ENCODE measurements at places on chromosomes 3 and 15. TPM values are rescaled to one million over a fixed set of nuclear protein-coding genes. Genes with fewer than 3 reads are reported as not detected.
A peak's percentile ranks its signal among the peaks of the same experiment; 100 is the strongest.

The POPDC2 gene
- 2.3 TPM for total RNA-seq

The GOLGA8Q gene
- not detected for total RNA-seq

The GPR87 gene
- total RNA-seq, result 1.1 TPM

The SPESP1 gene
- total RNA-seq, result 1.5 TPM

The GABPB1 gene
- 54.1 TPM for total RNA-seq

The ISG20 gene
- total RNA-seq, result 68.2 TPM

The SNX22 gene
- total RNA-seq, result 0.68 TPM

The HTR3E gene
- total RNA-seq, result not detected

The DPPA4 gene
- not detected for total RNA-seq

GRCh38 chr3:66386011-66386924 lies 114.6 kb downstream of the LRIG1 start:
- H3K27me3 ChIP-seq, result no peaks in the 10 kb centered on the region
- H3K27ac ChIP-seq, result peak overlapping the region; percentile 2
- H3K4me1 ChIP-seq, result peaks cover 36% of the 10 kb centered on the region
- DNase-seq, result no peak
- peaks cover 57% of the 10 kb centered on the region for H3K36me3 ChIP-seq
- no peak overlapping the region for H3K4me3 ChIP-seq

- no peaks in the 10 kb centered on the region for H3K36me3 ChIP-seq
- H3K27ac ChIP-seq, result no peak overlapping the region
- H3K27me3 ChIP-seq, result peaks cover 38% of the 10 kb centered on the region
- peak; percentile 76 for DNase-seq
- peaks cover 10% of the 10 kb centered on the region for H3K4me1 ChIP-seq
These were observed 3.3 kb downstream of the ANKRD63 start for GRCh38 chr15:40279437-40280141.

DNA sequence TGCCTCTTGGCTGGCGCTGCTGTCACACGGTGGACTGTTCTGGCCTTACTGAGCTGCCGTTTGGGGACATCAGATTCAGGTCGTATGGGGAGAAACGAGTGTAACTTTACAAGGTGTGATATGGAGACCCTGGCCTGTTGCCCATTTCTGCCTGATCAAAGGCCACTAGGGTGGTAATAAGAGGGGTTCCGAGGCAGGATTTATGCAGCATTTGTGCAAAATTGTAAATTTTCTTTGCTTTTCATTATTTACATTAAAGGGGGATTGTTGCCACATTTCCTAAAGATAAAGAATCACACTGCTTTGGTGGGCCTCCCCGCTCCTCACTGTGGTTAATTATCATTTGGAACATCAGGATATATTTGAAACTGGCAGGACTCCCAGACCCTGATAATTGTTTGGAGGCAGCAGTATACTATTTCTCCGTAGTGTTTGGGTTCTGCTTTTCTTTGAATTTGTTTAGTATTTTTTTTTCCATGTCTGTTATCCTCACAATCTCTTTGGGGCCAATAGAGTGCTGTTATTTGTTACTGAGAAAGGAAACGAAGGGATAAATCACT lies 891 bp downstream of the NXPE3 start:
- peak overlapping the region; percentile 95 for H3K4me3 ChIP-seq
- DNase-seq, result no peak
- peak overlapping the region; percentile 95 for H3K27ac ChIP-seq
- H3K4me1 ChIP-seq, result peaks cover 57% of the 10 kb centered on the region

DNA sequence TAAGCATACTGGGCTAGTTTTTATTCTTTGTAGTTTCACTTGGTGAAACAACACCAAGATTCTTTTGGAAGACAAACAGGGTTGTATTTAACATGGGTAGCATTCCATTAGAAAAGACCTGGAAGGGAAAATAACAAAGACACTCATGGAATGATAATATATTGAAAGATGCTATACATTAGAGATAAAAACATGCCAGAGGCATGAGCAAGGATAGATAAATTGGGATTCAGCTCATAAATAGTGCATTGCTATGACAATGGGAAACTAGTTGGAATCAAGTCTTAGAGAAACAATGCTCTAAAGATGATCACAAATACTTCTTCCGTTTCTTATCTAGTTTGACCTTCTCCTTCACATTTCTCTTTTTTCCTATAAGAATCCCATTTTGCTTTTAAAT lies 677.4 kb downstream of the ZNF385D start:
- H3K36me3 ChIP-seq, result no peaks in the 10 kb centered on the region
- no peak overlapping the region for H3K27ac ChIP-seq
- H3K4me3 ChIP-seq, result no peak overlapping the region
- no peak for DNase-seq
- no peaks in the 10 kb centered on the region for H3K4me1 ChIP-seq
- no peaks in the 10 kb centered on the region for H3K27me3 ChIP-seq

DNA sequence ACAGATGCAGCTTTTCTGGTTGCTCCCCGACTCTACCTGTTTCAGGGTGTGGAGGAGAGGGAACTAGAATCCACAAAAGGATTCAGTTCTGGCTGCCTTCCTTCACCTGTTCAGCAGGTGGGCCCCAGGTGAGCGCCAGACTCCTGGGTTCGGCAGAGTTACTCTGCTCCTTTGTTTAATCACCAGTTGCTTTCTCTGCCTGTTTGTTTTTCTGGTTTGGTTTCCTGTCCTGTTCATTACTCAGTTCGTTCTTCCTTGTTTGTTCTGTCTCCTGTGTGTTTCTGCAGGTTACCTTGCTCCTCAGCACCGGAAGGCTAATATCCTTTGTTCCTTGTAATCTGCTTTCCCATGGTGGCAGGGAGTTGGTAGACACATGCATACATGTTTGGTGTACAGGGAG lies 508.5 kb upstream of the ATP11B start:
- DNase-seq, result no peak
- no peaks in the 10 kb centered on the region for H3K36me3 ChIP-seq
- H3K27ac ChIP-seq, result no peak overlapping the region
- no peak overlapping the region for H3K4me3 ChIP-seq
- H3K4me1 ChIP-seq, result no peaks in the 10 kb centered on the region

DNA sequence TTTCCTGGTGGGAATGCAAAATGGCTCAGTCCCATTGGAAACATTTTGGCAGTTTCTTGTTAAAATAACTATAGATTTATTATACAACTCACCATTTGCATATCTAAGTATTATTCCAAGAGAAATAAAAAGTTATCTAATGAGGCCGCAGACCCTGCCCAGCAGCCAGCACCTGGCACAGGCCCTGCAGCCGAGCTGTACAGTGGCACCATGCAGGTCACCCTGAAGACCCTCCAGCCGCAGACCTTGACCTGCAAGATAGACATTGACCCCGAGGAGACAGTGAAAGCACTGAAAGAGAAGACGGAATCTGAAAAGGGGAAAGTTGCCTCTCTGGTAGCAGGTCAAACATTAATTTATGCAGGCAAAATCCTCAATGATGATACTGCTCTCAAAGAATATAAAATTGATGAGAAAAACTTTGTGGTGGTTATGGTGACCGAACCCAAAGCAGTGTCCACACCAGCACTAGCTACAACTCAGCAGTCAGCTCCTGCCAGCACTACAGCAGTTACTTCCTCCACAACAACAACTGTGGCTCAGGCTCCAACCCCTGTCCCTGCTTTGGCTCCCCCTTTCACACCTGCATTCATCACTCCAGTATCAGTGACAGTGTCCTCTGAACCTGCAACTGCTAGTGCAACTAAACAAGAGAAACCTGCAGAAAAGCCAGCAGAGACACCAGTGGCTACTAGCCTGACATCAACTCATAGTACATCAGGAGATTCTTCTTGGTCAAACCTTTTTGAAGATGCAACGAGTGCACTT lies 113.5 kb upstream of the SATB1 start:
- no peak overlapping the region for H3K27ac ChIP-seq
- H3K4me1 ChIP-seq, result no peaks in the 10 kb centered on the region
- DNase-seq, result no peak

- H3K36me3 ChIP-seq, result peaks cover 2% of the 10 kb centered on the region
- H3K27me3 ChIP-seq, result no peaks in the 10 kb centered on the region
- no peak overlapping the region for H3K4me3 ChIP-seq
- H3K27ac ChIP-seq, result no peak overlapping the region
These were observed 168.1 kb downstream of the NSMCE3 start for GRCh38 chr15:29101491-29101890.

DNA sequence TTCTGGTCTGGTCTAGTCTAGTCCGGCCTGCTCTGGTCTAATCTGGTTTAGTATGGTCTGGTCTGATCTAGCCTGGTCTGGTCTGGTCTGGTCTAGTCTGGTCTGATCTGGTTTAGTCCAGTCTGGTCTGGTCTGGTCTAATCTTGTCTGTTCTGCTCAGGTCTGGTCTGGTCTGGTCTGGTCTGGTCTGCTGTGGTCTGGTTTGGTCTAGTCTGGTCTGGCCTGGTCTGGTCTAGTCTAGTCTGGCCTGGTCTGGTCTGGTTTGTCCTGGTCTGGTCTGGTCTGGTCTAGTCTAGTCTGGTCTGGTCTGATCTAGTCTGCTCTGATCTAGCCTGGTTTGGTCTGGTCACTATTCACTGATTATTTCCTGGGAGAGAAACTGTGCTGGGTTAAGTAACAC lies 84.1 kb upstream of the PRR23E start:
- H3K27me3 ChIP-seq, result no peaks in the 10 kb centered on the region
- DNase-seq, result no peak
- H3K4me3 ChIP-seq, result no peak overlapping the region
- H3K4me1 ChIP-seq, result no peaks in the 10 kb centered on the region
- H3K36me3 ChIP-seq, result peaks cover 4% of the 10 kb centered on the region

DNA sequence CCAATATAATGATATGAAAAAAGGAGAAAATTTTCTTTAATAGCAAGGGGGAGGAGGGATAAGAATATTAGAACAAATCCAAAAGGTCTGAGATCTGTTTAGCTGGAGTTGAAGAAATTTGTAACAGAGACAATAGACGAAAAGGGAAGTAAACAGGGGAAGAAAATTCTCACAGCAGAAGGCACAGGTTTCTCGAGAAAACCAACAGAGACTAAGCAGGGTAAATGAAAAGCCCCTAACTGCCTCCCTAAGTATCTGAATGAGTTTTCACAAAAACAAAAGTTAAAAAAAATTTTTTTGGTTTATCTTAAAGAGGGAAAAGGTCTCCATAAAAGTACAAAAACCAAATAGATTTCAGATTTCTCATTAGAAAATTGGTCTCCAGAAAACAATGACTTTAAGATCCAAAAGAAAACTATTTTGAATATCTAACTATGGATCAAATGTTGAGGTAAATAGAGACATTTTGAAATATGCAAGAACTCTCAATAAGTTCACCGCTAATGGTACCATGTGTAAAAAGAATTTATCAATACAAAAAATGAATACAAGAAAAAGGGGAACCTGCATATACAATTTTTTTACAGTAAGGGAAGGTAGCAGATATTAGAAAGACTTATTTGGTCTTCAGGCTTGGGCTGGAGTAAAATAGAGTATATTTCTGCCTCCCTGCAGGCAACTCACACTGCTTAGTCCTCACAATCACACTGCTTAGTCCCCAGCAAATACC lies 23.9 kb upstream of the NEK10 start:
- H3K27ac ChIP-seq, result peak overlapping the region; percentile 42
- H3K4me1 ChIP-seq, result peaks cover 16% of the 10 kb centered on the region
- H3K27me3 ChIP-seq, result no peaks in the 10 kb centered on the region
- no peak overlapping the region for H3K4me3 ChIP-seq
- H3K36me3 ChIP-seq, result peaks cover 31% of the 10 kb centered on the region

GRCh38 chr15:99429681-99430081 lies 136.1 kb upstream of the MEF2A start:
- H3K27ac ChIP-seq, result no peak overlapping the region
- DNase-seq, result no peak
- H3K4me3 ChIP-seq, result no peak overlapping the region
- H3K27me3 ChIP-seq, result peaks cover 4% of the 10 kb centered on the region
- peaks cover 37% of the 10 kb centered on the region for H3K4me1 ChIP-seq
- no peaks in the 10 kb centered on the region for H3K36me3 ChIP-seq

- H3K27me3 ChIP-seq, result peaks cover 9% of the 10 kb centered on the region
- no peak overlapping the region for H3K4me3 ChIP-seq
- H3K4me1 ChIP-seq, result no peaks in the 10 kb centered on the region
- H3K36me3 ChIP-seq, result no peaks in the 10 kb centered on the region
These were observed 58.4 kb downstream of the RPLP1 start for GRCh38 chr15:69511015-69511414.

DNA sequence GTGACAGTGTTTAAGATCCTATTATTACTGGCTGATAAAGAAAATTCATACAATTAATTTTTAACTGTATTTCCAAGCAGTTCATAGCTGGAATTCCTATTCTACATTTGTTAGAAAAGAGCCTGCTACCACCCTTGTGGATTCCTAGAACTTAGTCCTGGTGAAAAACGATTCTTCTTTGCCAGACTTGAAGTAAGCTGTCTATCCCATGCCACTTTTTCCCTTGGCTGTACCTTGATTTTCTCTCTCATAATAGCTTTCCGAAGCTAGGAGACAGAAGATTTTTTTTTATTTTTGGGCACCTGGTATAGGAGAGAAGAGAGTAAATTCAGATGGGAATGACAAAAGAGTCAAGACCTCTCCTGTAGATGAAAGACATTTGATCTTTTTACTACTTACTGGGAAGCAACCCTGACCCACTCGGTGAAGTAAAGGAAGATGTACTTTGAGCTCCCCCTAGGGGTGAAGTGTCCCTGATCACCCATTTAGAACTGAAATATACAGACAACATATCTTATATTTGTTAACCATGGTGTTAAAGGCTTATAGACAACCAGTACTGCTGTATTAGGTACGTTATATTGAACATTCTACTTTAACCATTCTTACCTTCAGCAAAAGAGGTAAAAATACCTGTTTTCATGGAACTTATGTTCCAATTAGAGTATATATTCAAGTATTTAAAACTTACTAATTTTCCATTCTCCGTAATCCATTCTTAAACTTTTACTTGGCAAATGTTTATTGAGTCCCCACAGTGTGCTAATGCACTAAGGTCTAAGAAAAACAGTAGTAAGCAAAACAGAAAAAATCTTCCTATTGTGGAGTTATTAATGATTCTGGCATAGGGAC lies 36.2 kb upstream of the C3orf38 start:
- peaks cover 21% of the 10 kb centered on the region for H3K36me3 ChIP-seq
- peaks cover 34% of the 10 kb centered on the region for H3K4me1 ChIP-seq
- peak; percentile 56 for DNase-seq
- H3K27ac ChIP-seq, result no peak overlapping the region
- no peaks in the 10 kb centered on the region for H3K27me3 ChIP-seq
- H3K4me3 ChIP-seq, result no peak overlapping the region

GRCh38 chr3:46187341-46187700 lies 20.8 kb downstream of the CCR1 start:
- no peak overlapping the region for H3K4me3 ChIP-seq
- H3K36me3 ChIP-seq, result no peaks in the 10 kb centered on the region
- peaks cover 6% of the 10 kb centered on the region for H3K27me3 ChIP-seq
- no peak overlapping the region for H3K27ac ChIP-seq

DNA sequence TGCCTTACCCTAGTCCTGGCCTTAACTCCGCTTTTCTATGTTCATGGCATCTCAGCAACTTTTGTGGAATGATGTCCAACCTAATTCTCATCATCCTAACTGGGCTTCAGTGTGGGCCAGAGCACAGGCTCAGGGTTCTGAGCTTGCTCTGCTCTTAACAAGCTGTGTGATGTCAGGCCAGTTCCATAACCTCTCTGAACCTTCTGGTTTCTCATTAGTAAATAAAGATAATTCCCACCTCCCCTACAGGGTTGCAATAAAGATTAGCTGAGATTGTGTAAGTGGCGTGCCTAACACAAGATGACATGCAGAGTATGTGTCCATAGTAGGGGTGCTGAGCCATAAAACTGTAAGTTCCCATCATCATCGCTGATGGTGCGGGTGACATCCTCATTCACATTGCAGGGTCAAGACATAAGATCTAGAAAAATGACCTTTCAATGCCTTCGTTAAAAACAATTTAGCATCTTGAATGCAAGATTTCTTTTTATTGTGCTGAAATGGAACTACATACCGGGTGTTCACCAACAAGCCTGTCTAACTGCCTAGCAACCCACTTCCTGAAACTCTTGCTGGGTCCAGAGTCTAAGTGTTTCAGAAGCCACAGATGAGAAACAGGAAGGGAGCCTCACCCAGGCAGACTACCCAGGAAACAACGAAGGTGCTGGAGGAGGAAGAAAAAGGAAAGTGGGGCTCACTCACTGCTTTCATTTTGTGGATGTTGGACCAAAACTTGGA lies 36.2 kb downstream of the CDCP1 start:
- no peaks in the 10 kb centered on the region for H3K36me3 ChIP-seq
- H3K4me3 ChIP-seq, result peak overlapping the region; percentile 47
- peaks cover 61% of the 10 kb centered on the region for H3K4me1 ChIP-seq
- peak; percentile 52 for DNase-seq
- peaks cover 2% of the 10 kb centered on the region for H3K27me3 ChIP-seq

Data from activated CD4-positive, alpha-beta memory T cell treated with anti-CD3 and anti-CD28 coated beads for 36 hours (primary cell).